ENCODE measurements at places on chromosomes 7 and 10. TPM values are rescaled to one million over a fixed set of nuclear protein-coding genes. Genes with fewer than 3 reads are reported as not detected.

The RADIL gene
- 11.1 TPM for total RNA-seq

The CRYGN gene
- 21.5 TPM for total RNA-seq

The INA gene
- not detected for total RNA-seq

DNA sequence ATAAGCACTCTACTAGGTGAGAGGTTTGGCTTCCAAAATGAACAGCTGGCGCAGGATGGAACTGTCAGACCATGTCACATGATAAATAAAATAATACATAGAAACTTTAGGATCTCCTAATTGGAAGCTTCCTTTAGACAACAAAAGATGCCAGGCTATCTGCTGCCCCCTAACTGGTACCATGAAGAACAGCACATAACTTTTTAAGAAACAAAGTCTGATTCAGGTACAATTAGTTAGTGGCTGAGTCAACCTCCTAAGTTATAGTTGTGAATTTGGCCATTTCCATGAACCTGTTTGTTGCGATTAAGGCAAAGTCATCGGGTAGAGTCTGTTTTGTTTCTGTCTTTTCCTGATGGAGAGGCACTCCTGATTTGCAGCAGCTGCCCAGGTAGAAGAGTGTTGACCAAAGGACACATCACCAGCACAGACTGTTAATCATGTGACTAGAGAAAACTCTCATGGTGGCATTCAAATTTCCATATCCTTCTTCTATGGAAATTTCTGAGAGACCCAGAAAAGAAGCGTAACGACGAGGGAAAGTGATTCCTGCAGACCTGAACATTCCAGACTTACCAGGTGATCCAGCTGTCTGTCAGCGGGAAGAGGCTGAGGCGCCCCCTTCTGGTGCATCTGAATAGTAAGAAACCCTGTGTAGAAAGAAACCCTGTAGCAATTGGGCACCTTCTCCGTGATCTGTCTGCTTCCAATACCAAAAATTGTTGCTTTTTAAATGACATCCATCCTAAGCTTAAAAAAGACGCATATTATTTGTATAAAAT is 8.6 kb upstream of the INHBA start:
- no peak overlapping the region for H3K27ac ChIP-seq
- H3K4me3 ChIP-seq = no peak overlapping the region
- no peaks in the 10 kb centered on the region for H3K36me3 ChIP-seq
- no peaks in the 10 kb centered on the region for H3K27me3 ChIP-seq
- no peaks in the 10 kb centered on the region for H3K4me1 ChIP-seq

Data from thyroid gland (tissue), 4 donors.